ENCODE measurements at places on chromosomes 7 and 10. TPM values are rescaled to one million over a fixed set of nuclear protein-coding genes. Genes with fewer than 3 reads are reported as not detected.

DNA sequence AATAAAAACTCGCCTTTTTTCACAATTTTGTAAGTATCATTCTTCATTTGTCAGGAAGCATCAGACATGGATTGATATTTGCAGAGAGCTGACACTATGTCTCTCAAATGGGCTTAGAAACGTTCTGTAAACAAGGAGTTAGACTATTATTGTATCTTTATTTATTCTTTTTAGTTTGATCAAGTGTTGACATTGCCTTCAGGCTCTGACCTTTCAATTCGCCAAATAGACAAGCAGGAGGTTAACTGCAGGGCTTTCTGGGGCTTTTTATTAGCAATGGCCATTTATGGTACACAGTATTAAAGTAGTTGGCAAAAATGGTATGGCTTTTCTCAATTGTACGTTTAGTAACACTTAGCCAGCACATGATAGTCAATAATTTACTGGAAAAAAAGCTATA is 221.7 kb downstream of the ZWINT start:
- H3K27me3 ChIP-seq = no peaks in the 10 kb centered on the region
- DNase-seq = no peak
- no peaks in the 10 kb centered on the region for H3K4me1 ChIP-seq
- no peak overlapping the region for H3K4me3 ChIP-seq

GRCh38 chr10:70191161-70191971 is 21.1 kb upstream of the SAR1A start:
- no peaks in the 10 kb centered on the region for H3K27me3 ChIP-seq
- peak overlapping the region; percentile 72 for H3K27ac ChIP-seq
- peaks cover 34% of the 10 kb centered on the region for H3K4me1 ChIP-seq
- DNase-seq = peak; percentile 22
- H3K36me3 ChIP-seq = no peaks in the 10 kb centered on the region
- no peak overlapping the region for H3K4me3 ChIP-seq

GRCh38 chr7:155763691-155764437 is 48.4 kb downstream of the SHH start:
- no peak overlapping the region for H3K27ac ChIP-seq
- H3K4me1 ChIP-seq = peaks cover 2% of the 10 kb centered on the region
- peak; percentile 77 for DNase-seq
- H3K4me3 ChIP-seq = no peak overlapping the region
- H3K36me3 ChIP-seq = peaks cover 36% of the 10 kb centered on the region

DNA sequence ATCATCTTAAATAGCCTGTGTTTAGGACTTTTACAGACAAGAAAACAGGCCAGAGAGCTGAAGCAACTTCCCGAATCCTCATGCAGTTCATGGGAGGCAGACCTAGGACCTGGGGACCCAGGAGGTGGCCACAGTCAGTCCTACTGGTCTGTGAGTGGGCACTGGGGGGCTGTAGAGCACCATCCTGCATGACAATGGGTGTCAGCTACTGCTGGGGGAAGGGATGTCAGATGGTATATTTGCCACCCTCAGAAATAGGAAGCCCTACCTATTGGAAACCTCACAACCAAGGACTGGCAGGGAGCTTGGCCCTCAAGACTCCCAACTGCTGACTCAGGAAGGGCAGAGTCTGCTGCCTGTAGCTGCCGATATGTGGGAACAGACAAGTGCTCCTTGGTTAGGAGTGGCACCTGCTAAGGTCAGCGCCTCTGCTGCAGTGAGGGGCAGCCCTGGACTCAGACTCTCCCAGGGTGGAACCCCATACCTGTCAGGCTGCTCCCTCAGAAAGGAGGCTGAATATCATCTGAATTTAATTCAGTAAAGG is 29.7 kb downstream of the OGDH start:
- no peaks in the 10 kb centered on the region for H3K27me3 ChIP-seq
- H3K4me3 ChIP-seq = no peak overlapping the region
- no peak for DNase-seq

DNA sequence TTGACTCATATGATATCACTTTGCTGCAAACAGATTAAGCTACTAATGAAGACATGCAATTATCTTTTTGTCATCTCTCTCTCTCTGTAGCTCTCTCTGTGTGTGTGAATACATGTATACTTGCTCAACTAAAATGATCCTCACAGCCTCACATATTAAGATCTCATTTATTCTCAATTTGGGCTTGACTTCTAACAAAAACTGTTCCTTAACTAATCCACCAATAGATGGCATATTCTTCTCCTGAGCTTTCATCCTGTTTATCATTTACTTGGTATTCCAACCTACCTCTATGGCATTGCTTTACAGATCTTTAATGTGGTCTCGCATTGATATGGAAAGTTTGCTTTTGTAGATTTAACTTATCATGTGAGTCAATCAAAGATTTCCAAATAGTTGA is 540.4 kb downstream of the CNTNAP2 start:
- H3K27ac ChIP-seq = no peak overlapping the region
- H3K27me3 ChIP-seq = no peaks in the 10 kb centered on the region
- DNase-seq = no peak
- no peaks in the 10 kb centered on the region for H3K36me3 ChIP-seq

DNA sequence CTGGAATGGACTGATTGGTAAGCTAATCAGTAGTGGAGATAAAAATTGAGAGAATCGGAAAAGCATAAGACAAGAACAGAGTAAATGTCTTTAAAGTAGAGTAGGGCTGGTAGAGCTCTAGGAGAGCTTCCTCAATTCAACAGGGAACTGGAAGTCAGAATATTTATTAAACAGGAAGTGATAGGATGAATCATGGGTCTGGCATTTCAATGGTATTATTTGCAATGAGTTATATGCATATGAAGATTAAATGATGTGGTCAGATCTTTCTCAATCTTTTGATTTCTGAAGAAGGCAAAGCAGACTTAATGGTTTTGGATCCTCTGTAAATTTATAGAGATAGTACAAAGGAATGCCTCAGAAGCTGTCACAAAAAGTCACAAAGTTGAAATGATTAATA is 349.0 kb downstream of the HPSE2 start:
- no peak overlapping the region for H3K4me3 ChIP-seq
- no peak overlapping the region for H3K27ac ChIP-seq
- no peaks in the 10 kb centered on the region for H3K27me3 ChIP-seq
- H3K36me3 ChIP-seq = no peaks in the 10 kb centered on the region
- peak; percentile 31 for DNase-seq

Gene UPK3B
- not detected for total RNA-seq

Gene OR2A7
- total RNA-seq = not detected

Gene TAS2R3
- total RNA-seq = 0.72 TPM

Gene PIP
- total RNA-seq = not detected

Gene CARD11
- total RNA-seq = 0.18 TPM

Gene LIPN
- total RNA-seq = not detected

Gene UPF2
- 14.3 TPM for total RNA-seq
